Fibroblast of skin of scalp (primary cell): ENCODE measurements at places on chromosomes 16 and 17.

GRCh38 chr16:51761001-51761400 is 609.9 kb upstream of the SALL1 start:
- DNase-seq, result no peak

GRCh38 chr17:56934280-56934679 is 20.4 kb upstream of the TRIM25 start:
- DNase-seq, result no peak

DNA sequence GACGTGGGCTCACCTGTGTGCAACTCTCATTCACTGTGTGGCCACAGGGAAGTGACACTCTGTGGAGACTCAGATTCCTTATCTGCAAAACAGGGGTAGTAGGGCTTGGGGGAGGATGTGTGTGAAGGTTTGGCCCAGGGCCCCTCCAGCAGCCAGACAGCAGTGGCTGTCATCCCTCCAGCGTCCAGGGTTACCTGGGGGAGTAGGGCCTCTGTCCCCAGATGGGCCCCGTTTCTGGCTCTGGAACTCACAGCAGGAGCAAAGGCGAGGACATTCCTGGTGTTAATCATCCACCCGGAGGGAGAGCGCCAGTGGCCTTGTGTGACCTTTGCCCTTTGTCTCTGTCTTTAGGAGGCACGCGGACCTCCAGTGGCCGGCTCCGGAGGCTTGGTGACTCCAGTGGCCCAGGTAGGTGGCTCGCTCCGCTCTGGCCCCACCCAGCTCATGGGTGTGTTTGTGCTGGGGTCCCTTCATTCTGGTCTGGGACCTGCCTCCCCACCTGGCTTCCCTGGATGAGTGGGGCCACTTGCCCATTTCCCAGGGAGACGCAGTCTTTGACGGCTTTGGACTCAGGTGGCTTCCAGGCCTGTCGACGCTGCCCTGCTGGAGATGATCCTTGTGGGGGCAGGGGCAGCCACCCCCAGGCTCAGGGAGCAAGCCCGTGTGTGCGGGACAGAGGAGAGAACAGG is 166.2 kb downstream of the SEC14L1 start:
- no peak for DNase-seq

GRCh38 chr17:4534928-4535666 is 20.1 kb downstream of the MYBBP1A start:
- DNase-seq, result no peak

- no peak for DNase-seq
These were observed 1.1 kb downstream of the MAPT start for GRCh38 chr17:45895304-45895968.

DNA sequence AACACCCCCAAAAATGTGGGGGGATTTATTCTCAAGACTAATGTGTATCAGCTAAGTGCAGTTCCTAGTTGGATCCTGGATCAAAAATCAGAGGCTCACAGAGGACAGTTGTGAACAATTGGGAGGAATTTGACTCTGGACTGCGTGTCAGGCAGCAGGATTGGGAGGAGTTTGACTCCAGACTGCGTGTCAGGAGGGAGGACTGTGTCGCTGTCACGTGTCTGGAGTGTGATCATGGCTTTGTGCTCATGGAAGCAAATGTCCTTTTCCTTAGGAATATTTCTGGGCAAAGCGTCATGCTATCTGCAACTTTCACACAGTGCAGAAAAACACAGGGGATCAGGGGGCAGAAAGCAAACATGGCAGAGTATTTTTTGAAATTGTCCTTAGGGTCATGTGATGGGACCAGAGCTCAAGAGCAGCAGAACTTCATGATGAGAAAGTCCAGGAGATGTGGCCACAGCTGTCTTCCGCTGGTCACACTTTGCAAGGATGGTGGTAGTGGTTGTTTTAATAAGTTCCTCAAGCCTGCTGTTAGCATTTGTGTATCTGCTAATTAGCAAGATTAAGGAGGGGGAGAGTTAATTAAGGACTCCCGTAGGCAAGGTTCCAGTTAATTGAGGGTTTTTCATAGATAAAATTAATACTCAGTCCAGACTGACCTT is 122.0 kb upstream of the CHMP6 start:
- no peak for DNase-seq

GRCh38 chr17:56948491-56948890 is 12.4 kb downstream of the COIL start:
- DNase-seq, result no peak

DNA sequence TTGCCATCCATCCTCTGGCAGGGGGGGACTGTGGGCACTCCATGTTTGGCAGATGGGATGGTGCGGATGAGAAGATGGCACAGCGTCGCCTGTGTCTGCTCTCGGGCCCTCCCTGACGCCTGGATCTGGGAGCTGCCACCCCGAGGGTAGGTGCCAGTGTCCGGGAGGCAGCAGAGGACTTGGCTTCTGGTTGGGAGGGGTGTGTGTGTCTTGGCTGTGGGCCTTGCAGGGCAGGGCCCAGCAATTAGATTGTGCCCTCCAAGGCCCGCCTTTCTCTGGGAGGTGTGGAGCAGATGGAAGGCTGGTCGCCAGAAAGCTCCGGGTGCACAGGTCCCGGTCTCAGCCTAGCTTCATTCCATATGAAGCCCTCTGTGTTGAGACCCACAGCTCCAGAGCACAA is 1.4 kb downstream of the RAP1GAP2 start:
- DNase-seq, result no peak
